ENCODE measurements at places on chromosomes 5 and 9.

- DNase-seq, result no peak
Measured at GRCh38 chr5:36842087-36842486, 34.5 kb upstream of the NIPBL start.

DNA sequence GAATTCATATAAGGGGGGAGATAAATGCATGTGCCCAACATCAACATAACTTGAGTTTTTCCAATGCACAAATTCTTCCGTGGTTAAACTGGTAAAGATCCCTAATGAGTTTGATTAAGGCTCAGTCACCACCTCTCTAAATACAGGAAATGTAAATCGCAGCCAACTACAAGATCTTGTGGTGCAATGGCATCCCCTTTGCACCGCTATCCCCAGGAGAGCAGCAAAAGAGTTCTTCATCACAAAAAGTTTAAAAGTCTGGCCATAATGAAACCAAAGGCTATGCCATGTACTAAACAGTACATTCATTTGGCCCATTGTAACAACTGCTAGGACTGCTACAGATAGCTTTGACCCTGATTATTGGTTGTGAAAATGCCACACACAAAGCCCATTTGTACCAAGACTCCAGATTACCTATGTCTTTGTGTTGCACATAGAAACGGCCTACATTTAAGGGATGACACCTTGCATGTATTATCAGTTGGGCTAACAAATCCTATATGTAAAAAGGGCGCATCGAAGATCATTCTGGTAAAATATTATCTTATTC is 44.5 kb downstream of the ZNF608 start:
- DNase-seq, result no peak

- DNase-seq, result no peak
Measured at GRCh38 chr9:86347991-86348390, 6.2 kb downstream of the TUT7 start.

- DNase-seq, result no peak
Measured at GRCh38 chr5:86786955-86787354, 169.2 kb downstream of the COX7C start.

DNA sequence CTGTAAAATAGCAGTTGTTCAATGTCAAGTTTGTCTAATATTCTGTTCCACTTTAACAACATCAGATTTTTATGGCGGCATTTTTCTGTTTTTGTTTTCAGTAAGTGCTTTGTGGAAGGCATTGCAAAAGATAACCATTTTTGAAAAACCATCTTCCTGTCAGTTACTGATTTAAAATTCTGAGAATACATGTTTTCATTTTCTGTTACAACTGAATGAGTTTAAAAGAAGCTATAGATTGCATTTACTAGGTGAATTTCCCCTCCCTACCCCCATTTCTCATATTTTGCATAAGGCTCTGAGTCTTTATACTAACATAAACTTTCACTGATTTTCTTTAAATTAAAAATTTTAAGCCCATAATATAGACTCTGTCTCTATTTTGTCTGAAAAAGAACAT is 4.6 kb upstream of the ERAP2 start:
- no peak for DNase-seq

DNA sequence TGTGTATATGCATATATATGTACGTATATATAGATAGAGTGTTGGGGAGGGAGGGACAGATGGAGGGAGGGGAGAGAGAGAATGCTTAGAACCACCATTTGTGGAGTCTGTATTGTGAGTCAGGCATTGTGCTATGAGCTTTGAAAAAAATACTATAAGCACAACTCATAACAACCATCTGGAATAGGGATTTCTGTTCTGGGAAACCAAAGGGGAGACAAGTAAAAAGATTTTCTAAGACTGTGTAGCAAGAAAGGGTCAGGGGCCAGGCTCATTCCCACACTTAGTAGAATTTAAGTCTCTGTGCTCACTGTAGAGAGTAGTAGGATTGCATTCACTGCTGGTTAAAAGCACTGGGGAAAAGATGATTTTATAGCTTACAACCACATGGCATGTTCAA is 202.3 kb upstream of the SGCD start:
- DNase-seq, result no peak

DNA sequence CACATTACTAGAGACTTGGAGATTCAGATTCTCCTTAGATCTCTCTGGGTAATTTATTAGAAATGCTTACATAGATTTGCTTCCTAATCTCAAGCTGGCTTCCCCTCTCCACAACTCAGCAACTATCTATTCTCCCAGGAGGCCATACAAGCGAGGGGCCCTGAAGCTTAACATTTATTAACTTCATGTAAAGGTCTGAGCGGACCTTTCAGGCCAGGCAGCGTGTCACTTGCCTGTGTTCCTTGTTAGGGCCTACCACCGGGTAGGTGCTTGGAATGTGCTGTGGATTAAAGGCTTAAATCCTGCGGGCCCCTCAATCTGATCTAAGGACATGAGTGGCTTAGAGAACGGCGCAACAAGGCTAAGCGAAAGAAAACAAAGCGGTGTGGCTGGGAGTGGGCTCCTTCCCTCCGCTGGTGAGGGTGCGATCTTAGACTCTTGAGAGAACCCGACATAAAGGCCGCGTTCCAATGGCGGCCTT is 712 bp upstream of the HSPA4 start:
- DNase-seq, result no peak

DNA sequence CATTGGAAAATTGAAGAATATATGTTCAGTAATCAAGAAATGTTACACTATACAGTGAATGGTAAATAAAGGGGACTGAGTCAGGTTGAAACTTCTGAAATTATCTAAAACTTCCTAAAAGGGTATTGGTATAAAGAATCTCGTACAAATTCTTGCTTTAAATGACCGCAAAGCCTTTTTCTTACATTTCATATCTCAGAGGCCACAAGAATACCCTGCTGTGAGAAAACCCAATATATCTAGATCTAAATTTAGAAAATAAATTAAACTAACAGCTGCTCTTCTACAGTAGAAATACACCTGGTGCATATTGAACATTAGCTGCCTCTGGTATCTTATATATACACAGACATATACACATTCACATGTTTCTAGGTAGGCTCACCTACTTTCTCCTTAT is 221.7 kb downstream of the PCSK5 start:
- DNase-seq, result no peak

- DNase-seq, result no peak
Measured at GRCh38 chr5:127556609-127557334, 39.3 kb downstream of the PRRC1 start.

- no peak for DNase-seq
Measured at GRCh38 chr5:14594378-14595074, 12.9 kb downstream of the OTULINL start.

DNA sequence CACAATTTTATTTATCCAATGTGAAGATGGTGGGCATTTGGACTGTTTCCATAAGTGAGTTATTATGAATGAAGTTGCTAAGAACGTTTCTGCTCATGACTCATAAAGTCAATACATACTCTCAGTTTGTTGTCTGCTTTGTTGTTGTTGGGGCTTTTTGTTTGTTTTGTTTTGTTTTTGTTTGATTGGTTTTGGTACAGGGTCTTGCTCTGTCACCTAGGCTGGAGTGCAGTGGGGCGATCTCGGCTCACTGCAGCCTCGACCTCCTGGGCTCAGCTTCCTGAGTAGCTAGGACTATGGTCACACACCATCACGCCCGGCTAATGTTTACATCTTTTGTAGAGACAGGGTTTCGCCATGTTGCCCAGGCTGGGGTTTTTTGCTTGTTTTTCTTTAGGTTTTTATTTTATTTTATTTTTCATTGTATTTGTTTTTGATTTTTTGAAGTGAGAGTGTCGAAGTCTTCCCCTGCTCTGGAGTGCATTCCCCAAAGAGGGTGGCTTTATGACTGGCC is 18.0 kb downstream of the TRIM7 start:
- DNase-seq, result no peak

GRCh38 chr5:39138892-39139291 is 64.7 kb upstream of the RICTOR start:
- no peak for DNase-seq

DNA sequence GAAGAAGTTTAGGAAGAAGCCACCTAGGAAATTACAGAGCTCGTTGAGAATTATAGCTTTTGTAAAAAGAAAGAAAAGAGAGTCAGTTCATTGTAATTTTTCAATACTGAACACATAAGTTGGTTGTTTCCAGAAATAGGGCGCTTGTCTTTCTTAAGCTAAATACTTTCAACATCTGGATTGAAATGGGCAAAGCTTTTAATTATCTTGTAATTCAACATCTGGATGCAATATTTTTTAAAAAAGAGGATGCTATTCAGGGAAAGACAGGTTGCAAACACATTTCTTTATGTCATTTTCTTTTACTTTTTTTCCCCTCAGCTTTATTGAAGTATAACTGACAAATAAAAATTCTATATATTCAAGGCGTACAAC is 100.7 kb upstream of the TRPC7 start:
- no peak for DNase-seq

- no peak for DNase-seq
Measured at GRCh38 chr9:13597004-13597403, 317.5 kb upstream of the MPDZ start.

DNA sequence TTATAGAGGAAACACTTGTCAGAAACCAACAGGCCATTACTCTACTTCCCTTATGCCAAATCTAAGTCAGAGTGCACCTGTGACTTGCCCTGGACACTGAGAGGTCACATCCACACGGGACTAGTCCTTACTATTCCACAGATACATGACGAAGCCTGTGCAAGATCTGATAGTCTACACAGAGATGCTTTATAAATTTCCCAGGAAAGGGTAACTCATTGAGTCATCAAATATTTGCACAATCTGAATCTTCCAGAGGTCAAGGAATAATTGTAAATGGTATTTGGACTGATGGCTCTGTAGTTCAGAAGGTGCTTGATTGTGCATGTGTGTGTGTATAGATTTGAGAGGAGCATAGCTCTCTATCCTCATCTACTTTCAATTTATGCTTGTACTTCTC is 55.2 kb upstream of the JAK2 start:
- DNase-seq, result no peak

- peak; percentile 46 for DNase-seq
Measured at GRCh38 chr9:694403-695154, 146.9 kb upstream of the DMRT1 start.

GRCh38 chr9:97487107-97487506 is 14.4 kb upstream of the TMOD1 start:
- DNase-seq, result no peak
